Stimulated activated CD8-positive, alpha-beta memory T cell treated with anti-CD3 and anti-CD28 coated beads, Interleukin-2, amount 100 ng/mL, for 48 hours (primary cell): ENCODE measurements at places on chromosomes 11 and 22.

DNA sequence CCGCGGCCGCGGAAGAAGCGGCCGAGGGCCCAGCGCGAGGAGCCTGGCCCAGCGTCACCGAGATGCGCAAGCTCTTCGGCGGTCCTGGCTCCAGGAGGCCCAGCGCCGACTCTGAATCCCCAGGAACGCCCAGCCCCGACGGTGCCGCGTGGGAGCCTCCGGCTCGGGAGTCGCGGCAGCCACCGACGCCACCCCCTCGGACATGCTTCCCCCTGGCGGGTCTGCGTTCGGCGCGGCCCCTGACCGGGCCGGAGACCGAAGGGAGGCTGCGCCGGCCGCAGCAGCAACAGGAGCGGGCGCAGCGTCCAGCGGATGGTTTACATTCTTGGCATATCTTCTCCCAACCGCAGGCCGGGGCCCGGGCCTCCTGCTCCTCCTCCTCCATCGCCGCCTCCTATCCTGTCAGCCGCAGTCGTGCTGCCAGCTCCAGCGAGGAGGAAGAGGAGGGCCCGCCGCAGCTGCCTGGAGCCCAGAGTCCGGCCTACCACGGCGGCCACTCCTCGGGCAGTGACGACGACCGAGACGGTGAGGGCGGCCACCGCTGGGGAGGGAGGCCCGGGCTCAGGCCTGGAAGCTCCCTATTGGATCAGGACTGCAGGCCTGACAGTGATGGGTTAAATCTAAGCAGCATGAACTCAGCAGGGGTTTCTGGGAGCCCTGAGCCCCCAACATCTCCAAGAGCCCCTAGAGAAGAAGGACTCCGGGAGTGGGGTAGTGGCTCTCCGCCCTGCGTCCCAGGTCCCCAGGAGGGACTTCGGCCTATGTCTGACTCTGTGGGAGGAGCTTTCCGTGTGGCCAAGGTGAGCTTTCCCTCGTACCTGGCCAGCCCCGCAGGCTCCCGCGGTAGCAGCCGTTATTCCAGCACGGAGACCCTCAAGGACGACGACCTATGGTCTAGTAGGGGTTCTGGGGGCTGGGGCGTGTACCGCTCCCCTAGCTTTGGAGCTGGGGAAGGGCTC lies 1.2 kb downstream of the ARHGEF17 start:
- DNase-seq, result no peak

DNA sequence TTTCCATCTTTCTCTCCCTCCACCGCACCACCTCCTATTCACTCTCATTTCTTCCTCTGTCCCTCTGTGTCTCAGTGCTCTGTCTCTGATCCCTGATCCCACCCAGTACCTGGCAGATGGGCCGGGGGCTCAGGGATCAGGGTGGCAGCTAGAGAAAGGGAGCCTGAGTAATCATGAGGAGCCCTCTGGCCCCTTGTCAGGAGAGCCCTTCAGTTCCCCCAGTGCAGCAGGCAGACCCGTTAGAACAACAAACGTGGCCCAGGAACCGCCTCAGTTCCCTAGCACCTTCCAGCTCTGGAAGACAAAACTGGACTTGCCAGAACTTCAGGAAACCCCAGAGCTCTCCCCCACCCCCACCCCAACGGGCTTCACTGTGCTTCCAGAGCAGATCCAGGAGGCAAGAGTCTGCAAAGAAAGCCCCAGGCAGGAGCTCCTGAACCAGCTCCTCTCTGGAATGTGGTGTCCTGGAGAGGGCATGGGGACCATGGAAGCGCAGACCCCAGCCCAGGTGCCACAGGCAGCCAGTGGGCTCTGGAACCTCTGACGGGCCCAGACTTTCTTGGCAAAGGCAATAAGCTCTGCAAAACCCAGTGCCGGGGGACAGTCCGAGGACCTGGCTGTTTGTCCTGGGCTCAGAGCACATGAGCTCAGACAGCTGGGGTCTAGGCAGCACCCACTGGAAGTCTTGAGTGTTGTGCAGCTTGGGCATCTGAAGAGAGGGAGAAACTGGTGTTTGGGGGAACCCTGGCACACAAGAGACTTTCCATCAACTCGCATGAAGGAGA lies 43.2 kb downstream of the LMO1 start:
- no peak for DNase-seq

DNA sequence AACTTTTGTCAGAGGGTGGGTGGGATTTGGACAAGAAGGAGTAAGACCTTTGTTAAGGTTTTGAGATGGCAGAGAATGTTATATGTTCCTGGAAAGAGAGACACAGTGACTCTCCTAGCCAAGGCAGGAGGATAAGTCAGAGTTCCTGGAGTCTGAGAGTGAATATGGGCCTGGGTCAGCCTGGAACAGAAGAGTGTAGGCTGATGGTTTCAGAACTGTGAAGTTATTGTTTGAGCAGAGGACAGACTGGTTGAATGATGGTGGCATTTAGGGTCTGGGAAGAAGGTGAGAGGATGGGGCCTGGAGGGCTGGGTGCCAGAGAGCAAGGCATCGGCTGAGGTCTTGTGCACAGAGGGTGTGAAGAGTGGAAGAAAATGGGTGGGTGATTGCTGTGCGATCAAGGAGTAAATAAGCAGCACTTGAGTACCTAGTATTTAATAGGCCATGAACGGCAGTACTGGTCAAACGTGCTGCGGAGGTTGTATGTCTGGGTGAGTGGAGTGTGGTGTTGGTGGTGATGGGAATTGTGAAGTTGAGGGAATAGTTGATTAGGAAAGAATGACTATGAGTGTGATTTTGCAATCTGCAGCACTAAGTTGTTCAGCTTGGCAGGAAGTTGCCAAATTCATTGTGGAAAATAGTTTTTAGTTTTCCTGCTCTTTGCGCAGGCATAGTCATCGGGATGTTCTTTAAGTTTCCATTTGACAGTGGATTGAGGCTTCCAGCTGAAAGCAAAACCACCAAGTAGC lies 1.8 kb downstream of the PANX1 start:
- DNase-seq, result no peak

DNA sequence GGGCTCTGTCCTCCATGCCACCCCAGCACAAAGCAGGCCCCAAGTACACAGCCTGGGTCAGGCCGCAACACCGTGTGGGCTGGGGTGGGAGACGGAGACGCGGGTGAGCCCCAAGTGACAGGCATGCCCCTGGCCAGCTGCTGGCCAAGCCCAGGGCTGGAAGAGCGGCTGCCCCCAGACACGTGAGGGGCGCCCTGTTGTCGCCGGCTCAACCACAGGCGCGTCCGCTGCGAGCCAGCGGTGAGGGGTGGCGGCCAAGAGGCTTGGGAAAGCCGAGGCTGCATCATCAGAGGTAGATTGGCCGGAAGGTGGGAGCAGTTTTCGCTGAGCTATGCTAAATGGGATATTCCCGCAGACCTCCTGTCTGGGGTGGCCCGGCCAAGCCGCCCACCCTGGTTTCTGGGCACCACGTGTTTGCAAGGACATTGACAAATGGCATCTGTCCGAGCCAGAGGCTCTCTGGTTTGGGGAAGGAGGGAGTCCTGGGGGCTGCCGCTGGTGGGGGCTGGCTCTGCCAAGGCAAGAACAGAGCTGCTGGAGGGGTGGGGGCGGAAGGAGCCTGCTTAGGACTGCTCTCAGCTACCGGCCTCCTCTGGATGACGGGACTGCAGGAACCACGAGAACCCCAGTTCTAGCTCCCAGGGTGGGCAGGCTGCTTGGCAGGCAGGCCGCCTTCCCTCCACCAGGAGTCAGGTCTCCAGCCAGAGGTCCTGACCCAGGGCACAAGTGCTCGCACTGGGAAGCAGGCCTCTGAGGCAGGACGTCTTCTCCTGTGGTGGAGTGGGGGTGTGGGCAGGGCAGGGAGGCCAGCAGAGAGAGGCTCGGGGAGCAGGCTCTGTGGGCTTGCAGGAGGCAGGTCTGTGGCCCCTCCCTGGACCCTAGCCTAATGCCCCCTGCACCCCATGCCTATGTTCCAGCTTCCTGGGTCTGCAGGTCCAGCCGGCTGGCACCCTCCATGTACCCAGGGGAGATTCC lies 552 bp downstream of the PRR33 start:
- no peak for DNase-seq

DNA sequence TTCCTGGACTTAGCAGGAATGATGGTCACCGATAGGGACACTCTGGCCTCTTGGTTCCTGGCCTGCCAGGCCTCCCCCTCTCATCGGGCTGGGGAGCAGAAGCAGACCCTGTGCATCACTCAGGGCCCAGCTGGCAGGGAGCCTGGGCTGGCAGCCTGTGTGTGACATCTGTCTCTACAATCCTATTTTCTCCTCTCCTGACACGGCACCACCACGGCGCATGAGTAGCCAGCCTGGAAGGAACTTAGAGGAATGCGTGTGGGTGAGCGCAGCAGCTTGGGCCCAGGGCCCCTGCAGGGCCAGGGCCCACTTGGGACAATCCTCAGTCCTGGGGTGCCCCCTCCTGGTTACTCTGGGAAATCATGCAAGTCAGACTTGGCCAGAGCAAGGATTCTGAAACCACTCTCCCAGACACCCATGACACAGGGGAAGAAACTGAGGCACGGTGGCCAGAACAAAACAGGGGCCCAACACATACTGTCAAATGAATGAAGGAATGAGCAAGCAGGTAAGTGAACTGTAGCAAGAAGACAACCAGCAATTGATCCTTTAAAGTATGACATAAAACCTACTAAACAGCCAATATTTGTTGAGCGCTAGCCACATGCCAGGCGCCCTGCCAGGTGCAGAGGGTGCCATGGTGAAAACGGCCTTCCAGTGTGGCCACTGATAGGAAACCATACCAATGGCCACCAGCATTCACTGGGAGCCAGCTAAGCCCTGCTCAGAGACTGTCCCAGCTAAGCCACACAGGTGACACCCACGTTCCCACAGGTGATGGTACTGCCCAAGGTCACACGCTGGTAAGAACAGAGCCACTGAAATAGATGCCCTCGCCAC lies 13.3 kb downstream of the RSPH14 start:
- peak; percentile 61 for DNase-seq

GRCh38 chr11:27280140-27280539 lies 82.9 kb downstream of the CCDC34 start:
- DNase-seq, result no peak

DNA sequence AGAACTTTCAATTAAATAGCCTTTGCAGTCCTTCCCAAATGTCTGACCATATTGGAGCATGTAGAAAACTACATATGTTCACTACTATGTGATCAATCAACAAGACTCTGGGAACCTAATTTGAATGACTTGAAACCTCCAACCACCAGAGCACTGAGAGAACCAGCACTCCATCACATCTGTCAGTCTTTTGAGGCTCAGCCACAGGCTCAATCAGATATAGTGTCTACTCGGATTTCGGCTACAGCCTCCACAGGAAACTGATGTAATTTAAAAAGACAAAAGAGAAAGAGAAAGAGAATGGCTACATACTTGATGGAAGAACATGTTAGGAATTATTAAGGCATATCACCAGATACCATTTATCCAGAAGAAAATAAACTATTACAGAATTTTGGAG lies 859.0 kb downstream of the FAM181B start:
- DNase-seq, result no peak

DNA sequence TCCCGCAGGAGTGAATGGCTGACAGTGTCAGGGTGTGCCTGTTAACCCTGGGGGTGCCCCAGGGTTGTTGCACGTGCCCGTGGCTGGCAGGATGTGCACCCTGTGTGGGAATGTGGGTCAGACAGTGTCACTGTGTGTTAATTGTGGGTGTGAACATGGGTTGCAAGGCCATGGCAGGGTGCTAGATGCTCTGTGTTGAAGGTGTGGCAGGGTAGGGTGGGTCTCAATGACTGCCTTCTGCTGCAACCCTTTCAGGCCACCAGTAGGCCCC lies 8.3 kb downstream of the RIN1 start:
- DNase-seq, result no peak

DNA sequence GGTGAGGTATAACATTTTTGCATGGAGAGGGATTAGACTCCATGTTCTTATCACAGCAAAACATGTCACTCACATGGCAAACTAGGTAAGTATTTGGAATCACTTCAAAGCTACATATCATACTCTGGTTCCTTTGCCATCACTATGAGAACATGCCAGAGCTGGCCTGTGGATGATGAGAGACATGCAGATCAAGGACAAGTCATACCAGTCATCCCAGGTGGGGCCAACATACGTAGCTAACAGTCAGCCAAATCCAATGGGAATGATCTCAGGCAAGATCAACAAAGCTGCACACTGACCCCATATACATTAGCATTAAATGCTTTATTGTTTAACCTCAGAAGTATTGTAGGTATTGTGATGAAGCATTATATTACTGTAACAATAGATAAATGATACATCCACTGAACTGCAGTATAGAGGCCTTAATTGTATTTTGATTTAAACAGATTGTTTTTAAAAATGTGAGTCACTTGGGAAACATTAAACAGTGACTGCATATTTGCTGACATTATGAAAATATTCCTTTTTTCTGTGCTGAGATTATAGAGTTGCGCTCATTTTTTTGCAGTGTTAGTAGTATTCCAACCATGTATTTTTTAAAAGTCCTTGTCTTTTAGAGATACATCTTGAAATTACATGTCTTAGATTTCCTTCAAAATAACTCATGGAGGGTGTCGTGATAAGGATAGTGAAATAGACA lies 37.3 kb upstream of the ARL14EP start:
- no peak for DNase-seq

- no peak for DNase-seq
Observed at GRCh38 chr11:12287009-12287373, 90.4 kb upstream of the PARVA start.

- DNase-seq, result no peak
Observed at GRCh38 chr11:24373516-24373915, 123.3 kb upstream of the LUZP2 start.

- DNase-seq, result no peak
Observed at GRCh38 chr11:119567688-119568582, 145.0 kb upstream of the THY1 start.

- no peak for DNase-seq
Observed at GRCh38 chr11:85930879-85931366, 75.7 kb downstream of the CCDC83 start.

- peak; percentile 42 for DNase-seq
Observed at GRCh38 chr11:2166091-2166851, 5.3 kb upstream of the INS start.

DNA sequence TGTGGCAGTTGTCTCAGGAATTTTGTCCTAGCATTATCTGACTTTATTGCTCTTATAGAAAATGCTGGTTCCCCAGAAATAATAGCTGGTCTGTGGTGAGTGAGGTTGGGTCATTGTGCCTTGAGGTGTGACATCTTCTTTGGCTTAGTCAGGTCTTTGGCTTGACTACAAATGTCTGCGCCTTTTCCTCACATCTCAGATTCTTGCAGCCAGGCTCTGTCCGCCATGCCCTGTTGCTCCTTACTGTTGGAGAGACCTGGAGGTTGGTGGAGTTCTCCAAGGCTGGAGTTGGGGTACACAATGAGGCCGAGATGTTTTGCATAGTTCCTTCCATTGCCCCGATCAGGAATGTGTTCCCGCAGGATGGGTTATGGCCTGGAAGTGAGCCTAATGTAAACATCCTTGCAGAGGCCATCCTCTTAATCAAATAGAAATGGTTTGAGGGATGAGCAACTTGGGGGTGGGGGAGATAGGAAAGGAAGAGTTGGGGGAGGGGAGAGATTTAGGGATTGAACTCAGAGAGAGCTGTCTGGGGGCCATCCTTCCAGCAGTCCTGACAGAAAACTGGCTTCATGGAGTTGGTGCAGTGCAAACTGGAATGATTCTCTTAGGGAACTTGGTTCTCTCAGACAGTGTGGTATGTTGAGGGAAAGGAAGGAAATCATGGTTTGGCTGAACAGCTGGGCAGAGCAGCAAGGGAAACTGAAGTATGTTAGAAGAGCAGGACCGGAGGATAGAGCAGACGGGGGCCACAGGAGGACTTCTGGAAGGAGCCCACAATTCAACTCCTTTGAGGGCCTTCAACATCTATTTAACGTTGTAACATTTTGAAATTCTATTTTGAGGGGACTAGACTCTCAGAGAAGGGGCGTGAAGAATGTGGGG lies 49.9 kb downstream of the ZBTB16 start:
- no peak for DNase-seq
